Lower lobe of right lung (tissue), 2 donors: ENCODE measurements at places on chromosomes 7 and 10. TPM values are rescaled to one million over a fixed set of nuclear protein-coding genes. Genes with fewer than 3 reads are reported as not detected.
A peak's percentile ranks its signal among the peaks of the same experiment; 100 is the strongest.

Gene ZWINT
- 3.3 TPM for total RNA-seq

Gene ACBD7
- total RNA-seq, result not detected

GRCh38 chr10:105210546-105210945 lies 569.5 kb downstream of the SORCS3 start:
- DNase-seq, result no peak
- H3K36me3 ChIP-seq, result no peaks in the 10 kb centered on the region
- no peaks in the 10 kb centered on the region for H3K27me3 ChIP-seq
- no peaks in the 10 kb centered on the region for H3K4me1 ChIP-seq

DNA sequence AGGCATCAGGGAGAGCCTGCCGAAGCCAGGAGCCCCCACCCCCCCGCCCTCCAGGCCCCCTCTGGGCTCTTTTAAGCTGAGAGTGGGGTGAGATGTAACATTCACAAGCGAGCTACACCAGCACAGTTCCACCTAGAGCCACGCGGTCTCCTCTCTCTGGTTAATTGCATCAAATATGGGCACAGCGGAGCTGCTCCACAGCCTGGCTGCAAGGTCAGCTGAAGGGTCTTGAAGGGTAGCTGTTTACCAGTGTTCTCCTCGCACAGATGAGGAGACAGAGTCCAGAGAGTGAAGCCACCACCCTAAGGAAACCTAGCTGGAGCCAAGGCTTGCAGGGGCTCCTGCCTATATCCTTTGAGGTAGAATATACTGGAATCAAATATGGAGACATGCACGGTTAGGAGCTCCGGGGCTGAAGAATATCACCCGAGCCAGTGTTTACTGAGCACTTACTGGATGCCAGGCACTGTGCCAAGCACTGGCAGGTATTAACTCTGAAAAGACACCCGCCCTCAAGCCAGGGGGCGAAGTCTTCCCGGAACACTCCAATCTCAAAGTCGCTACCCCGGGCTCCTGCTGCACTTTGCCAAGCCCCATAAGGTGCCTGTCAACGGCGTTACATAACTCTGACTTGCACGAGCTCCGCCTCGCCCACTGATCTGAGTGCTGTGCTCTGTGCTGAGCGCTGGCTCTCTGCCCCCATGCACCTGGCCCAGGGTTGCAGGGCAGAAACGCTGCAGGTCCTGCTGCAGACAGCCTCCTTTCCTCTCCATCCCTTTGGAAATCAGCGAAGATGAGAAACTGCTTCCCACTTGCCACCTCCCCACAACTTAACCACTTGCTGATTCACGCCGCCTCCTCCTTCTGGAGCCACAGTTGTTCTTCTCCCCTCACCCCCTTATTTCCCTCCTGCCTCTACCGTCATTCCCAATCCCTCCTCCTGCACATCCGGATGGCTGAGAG lies 5.4 kb downstream of the CHST15 start:
- H3K4me1 ChIP-seq, result peaks cover 40% of the 10 kb centered on the region
- DNase-seq, result peak; percentile 88
- peak overlapping the region; percentile 24 for H3K27ac ChIP-seq

DNA sequence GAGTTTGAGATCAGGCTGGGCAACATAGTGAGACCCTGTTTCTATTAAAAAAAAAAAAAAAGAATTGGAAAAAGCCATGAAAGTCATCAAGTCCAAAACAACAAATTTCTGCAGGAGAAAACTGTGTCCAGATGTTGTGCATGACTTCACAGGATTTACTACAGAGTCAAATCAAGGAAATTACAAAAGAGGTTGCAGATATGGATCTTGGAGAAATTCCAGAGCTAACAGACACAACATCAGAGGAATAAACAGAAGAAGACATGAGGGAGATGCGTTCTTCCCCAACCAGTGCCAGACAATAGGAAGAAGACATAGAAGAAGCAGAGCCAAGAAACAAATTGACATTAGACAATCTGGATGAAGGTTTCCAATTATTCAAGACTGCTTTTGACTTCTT lies 24.3 kb upstream of the KCNIP2 start:
- H3K27ac ChIP-seq, result no peak overlapping the region
- no peak overlapping the region for H3K4me3 ChIP-seq
- H3K36me3 ChIP-seq, result peaks cover 4% of the 10 kb centered on the region
- no peaks in the 10 kb centered on the region for H3K27me3 ChIP-seq

Gene PTPRE
- 60.5 TPM for total RNA-seq

Gene MMD2
- not detected for total RNA-seq

DNA sequence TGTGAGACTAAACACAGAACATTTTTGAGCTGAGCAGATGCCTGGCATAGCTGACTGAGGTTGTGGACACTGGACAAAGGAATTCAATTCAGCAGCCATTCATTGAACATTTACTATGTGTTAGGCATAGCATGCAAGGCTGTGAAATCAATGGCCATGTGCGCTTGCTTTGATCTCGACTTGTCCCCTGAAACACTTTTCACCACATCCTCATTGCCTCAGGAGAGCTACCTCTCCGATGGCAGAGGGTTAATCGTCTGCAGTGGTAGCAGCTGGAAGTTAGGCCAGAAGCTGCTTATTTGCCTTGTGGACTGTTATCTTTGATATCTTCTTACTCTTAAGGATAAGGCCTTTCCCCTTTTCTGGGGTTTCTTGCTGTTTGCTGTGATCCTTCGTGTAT lies 297.8 kb downstream of the AUTS2 start:
- H3K4me3 ChIP-seq, result no peak overlapping the region
- H3K36me3 ChIP-seq, result no peaks in the 10 kb centered on the region
- DNase-seq, result no peak
- no peaks in the 10 kb centered on the region for H3K4me1 ChIP-seq
- H3K27me3 ChIP-seq, result no peaks in the 10 kb centered on the region

Gene HMX2
- total RNA-seq, result not detected

GRCh38 chr7:35351466-35351865 lies 97.6 kb upstream of the TBX20 start:
- no peak for DNase-seq
- H3K4me1 ChIP-seq, result no peaks in the 10 kb centered on the region
- H3K36me3 ChIP-seq, result no peaks in the 10 kb centered on the region
- no peak overlapping the region for H3K27ac ChIP-seq

GRCh38 chr7:103990991-103991390 lies 1.5 kb upstream of the RELN start:
- DNase-seq, result no peak
- peaks cover 15% of the 10 kb centered on the region for H3K4me1 ChIP-seq
- H3K36me3 ChIP-seq, result no peaks in the 10 kb centered on the region
- H3K4me3 ChIP-seq, result no peak overlapping the region

Gene GRM8
- not detected for total RNA-seq

DNA sequence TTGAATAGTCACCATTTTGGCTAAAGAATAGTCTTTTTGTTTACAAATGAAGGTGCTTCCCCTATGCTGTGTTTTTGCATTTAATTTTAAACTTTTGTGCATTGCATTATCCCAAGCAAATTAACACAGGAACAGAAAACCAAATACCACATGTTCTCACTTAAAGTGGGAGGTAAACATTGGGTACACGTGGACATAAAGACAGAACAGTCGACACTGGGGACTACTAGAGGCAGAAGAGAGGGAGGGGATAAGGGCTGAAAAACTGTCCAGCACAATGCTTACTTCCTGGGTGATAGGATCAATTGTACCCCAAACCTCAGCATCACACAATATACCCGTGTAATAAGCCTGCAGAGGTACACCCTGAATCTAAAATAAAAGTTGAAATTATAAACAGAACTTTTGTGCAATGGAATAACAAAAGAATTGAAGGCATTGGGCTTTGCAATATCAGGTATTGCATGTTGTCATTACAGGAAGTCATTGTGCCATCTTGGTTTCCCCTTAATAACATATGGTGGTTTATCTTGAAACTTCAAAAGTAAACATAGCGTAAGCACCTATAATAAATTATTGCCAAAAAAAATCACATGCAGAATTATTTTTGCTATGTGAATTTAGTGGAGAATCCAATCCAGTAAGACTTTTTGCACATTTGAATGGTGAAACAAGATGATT lies 16.1 kb downstream of the ADD3 start:
- H3K27ac ChIP-seq, result no peak overlapping the region
- H3K36me3 ChIP-seq, result no peaks in the 10 kb centered on the region
- peaks cover 16% of the 10 kb centered on the region for H3K4me1 ChIP-seq
- no peak for DNase-seq
- no peaks in the 10 kb centered on the region for H3K27me3 ChIP-seq
- no peak overlapping the region for H3K4me3 ChIP-seq

Gene PLEKHS1
- 7.0 TPM for total RNA-seq

DNA sequence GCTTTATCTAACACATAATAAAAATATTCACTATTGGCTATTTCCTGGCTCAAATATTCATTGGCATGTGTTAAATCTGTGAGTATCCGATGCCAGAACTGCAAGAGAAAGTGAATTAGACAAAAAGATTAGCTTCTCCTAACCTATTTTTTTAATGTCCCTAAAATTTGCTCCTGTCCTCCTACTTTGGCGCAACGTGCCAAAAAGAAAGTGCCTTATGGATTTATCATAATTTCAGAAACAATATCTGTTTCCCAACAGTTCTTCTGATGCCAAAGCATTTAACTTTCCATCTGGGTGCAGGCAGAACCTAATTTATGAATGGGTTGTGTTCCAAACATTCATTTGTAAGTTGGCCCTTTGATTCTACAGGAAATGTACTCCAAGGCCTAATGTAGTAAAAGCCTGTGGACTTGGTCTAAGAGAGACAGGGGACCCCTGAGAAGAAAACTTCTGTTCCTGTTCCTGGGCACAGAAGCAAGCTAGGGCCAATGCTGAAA lies 15.4 kb downstream of the PIP4K2A start:
- H3K4me3 ChIP-seq, result no peak overlapping the region
- H3K27me3 ChIP-seq, result no peaks in the 10 kb centered on the region
- no peak for DNase-seq
- H3K27ac ChIP-seq, result no peak overlapping the region

DNA sequence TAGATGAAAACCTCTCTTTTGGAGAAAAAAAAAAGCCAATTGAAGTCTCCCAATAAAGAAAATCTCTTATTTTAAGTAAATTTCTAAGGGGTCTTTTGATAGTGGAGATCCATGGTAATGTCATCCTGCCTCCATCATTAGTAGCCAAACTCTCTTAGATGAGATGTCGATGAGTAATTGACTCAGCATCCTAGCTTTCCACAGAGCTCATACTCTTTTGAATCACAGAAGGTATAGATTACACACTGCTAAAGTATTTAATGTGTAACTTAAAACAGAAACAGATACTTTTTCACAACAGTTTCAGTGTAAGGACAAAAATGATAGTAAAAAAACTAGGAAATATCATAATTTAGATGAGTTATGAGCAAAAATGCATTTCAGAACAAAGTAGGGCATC lies 19.4 kb downstream of the MAGI2 start:
- H3K27ac ChIP-seq, result no peak overlapping the region
- DNase-seq, result no peak
- H3K36me3 ChIP-seq, result no peaks in the 10 kb centered on the region
- no peaks in the 10 kb centered on the region for H3K4me1 ChIP-seq

- H3K4me3 ChIP-seq, result no peak overlapping the region
- H3K27ac ChIP-seq, result no peak overlapping the region
- no peaks in the 10 kb centered on the region for H3K27me3 ChIP-seq
- no peaks in the 10 kb centered on the region for H3K36me3 ChIP-seq
These were observed 957.1 kb downstream of the SORCS3 start for GRCh38 chr10:105598207-105598606.

Gene PRRT4
- total RNA-seq, result 0.47 TPM

DNA sequence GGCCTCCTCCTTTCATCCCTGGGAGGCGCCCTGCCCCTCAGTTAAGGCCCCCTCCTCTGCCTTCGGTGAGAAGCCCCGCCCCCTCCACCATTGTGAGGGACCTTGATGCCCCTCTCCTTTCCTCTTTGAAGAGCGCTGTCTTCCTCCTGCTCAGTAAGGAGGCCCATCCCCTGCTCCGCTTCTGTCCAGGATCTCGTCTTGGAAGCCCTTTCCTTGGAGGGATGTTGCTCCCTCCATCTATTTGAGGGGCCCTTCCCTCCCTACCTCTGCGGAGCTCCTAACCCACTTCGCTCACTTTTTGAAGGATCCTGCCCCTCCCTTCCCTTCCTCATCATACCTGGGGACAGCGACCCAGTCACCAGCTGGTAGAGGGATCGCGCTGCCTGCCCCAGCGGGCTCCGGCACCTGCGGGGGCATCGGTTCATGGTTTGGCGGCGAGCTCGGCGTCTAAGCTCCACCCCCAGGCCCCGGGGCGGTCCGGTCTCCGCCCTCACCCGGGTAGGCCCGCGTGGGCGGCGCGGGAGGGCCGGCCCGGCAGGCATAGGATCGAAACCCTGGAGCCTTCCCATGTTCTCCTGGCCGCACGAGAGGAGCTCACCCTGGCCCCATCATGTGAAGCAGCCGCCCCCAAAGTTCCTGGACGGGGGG lies 4.1 kb downstream of the KCNIP2 start:
- no peak overlapping the region for H3K27ac ChIP-seq
- peaks cover 43% of the 10 kb centered on the region for H3K4me1 ChIP-seq
- peak; percentile 76 for DNase-seq
- no peaks in the 10 kb centered on the region for H3K27me3 ChIP-seq
- H3K4me3 ChIP-seq, result peak overlapping the region; percentile 42

Gene PRKCQ
- total RNA-seq, result 8.1 TPM

Gene PDGFA
- 27.1 TPM for total RNA-seq

- H3K4me1 ChIP-seq, result peaks cover 7% of the 10 kb centered on the region
- no peaks in the 10 kb centered on the region for H3K36me3 ChIP-seq
- no peak for DNase-seq
These were observed 56.8 kb downstream of the CACNB2 start for GRCh38 chr10:18196806-18197550.

Gene ITGB8
- 8.0 TPM for total RNA-seq

DNA sequence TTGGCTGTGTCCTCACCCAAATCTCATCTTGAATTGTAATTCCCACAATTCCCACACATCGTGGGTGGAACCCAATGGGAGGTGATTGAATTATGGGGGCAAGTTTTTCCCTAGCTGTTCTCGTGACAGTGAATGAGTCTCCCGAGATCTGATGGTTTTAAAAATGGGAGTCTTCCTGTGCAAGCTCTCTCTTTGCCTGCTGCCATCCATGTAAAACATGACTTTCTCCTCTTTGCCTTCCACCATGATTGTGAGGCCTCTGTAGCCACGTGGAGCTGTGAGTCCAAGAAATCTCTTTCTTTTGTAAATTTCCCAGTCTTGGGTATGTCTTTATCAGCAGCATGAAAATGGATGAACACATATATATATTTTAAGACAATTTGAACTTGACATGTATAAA lies 285.4 kb downstream of the BAMBI start:
- H3K27me3 ChIP-seq, result no peaks in the 10 kb centered on the region
- H3K4me3 ChIP-seq, result no peak overlapping the region
- no peak for DNase-seq
- H3K36me3 ChIP-seq, result no peaks in the 10 kb centered on the region

DNA sequence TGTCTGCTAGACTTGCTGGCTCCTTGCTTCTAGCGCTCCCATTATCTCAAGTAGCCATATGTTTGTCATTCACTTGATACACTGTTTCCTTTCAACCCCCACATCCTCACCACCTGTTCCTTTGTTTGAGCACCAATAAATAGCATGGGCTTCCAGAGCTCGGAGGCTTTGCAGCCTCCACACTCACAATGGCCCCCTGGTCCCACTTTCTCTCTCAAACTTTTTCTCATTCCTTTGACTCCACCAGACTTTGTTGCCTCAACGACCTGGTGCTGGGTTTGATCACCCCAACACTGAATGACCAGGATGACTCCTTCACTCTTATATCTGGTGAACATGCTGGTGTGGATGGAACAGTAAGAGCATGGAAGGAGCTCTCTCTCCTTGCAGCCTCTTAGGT lies 114.5 kb upstream of the TRIM24 start:
- DNase-seq, result no peak
- no peaks in the 10 kb centered on the region for H3K36me3 ChIP-seq
- H3K4me1 ChIP-seq, result no peaks in the 10 kb centered on the region
- H3K27me3 ChIP-seq, result no peaks in the 10 kb centered on the region
- no peak overlapping the region for H3K4me3 ChIP-seq

Gene PSD
- 5.3 TPM for total RNA-seq
